ENCODE measurements at places on chromosomes 6 and 20.

GRCh38 chr20:61736001-61736635 lies 329.6 kb downstream of the TAF4 start:
- no peak for DNase-seq

DNA sequence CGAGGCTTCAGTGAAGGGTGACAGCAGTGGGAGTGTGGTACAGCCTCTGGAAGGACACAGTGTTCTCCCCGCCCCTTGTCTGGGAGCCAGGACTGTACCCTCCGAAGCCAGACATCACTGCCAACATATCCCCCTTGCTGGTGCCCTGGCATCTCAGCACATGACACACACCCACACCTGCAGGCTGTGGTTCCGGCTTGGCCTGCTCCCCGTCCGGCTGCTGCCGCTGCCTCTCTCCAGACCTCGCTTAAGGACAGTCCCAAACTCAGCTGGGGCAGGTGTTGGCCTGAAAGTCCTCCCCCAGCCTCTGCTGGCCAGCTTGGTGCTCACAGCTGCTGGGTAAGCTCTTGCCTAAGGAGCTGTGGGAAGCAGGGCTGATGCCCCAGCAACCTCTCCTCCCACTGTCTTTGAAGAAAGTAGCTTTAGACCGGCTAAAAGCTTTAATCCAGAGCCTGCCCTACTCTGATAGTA lies 7.0 kb downstream of the EMILIN3 start:
- DNase-seq = no peak

GRCh38 chr6:5645328-5646290 lies 361.1 kb downstream of the NRN1 start:
- DNase-seq = no peak

- no peak for DNase-seq
Observed at GRCh38 chr6:18347021-18347577, 40.1 kb upstream of the RNF144B start.

- no peak for DNase-seq
Observed at GRCh38 chr6:27547157-27548075, 74.5 kb upstream of the ZNF184 start.

- DNase-seq = no peak
Observed at GRCh38 chr20:60395991-60396390, 437.8 kb downstream of the CDH26 start.

DNA sequence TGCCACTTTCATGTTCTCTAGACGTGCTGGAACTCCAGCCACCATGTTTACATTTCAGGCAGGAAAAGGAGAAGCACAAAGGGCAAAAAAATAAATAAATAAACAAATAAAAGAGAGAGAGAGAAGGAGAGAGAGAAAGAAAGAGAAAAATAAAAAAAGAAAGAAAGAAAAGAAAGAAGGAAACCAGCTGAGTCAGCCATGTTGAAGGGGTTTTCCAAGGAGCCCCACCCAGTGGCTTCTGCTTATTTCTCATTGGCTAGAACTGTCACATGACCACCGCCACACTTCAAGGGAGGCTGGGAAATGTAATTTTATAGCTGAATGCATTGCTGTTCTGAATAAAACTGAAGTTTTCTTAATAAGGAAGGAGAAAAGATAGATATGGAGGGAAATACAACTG lies 71.1 kb downstream of the BFSP1 start:
- no peak for DNase-seq
